ENCODE measurements at places on chromosomes 2 and 18.

DNA sequence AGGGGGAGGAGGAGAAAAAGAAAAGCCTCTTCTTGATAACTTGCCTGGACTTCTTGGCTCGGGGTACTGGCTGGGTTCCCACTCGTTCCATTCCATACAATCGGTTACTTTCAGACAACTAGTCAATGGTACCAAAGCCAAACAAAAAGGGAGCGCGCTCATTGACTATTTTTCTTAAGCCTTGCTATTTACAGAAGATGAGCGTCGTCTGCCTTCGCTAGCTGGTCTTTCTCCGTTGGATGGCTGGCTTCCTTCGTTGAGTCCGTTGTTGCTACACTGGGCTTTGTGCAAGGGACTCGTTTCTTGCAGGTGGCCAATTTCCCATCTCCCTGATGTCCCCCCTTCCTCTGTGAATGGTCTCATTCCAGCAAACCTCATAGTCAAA, 260.4 kb downstream of the ZNF516 start:
- no peak for DNase-seq

DNA sequence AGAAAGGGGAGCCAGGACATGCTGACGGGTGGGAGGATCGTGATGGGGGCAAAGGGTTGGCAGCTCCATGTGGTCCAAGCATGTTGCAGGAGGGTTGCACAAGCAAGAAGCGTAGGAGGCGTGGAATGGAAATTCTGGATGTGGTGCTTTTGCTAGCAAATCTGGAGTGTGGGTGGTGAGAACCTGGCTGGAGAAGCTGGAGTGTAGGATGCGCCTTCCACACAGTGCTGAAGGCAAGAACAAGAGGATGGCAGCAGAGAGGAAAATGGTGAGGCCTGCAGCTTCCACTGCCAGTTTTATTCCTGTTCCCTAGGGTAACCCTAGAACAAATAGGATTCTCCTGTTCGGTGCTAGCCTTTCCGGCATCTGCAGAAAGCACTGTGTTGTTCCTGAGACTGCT, 22.4 kb downstream of the CREG2 start:
- no peak for DNase-seq

- no peak for DNase-seq
Observed at GRCh38 chr2:180124273-180125139, 117.4 kb upstream of the CWC22 start.

- no peak for DNase-seq
Observed at GRCh38 chr2:113034016-113034415, 18.7 kb downstream of the IL36B start.

GRCh38 chr2:51387235-51387634, 355.3 kb upstream of the NRXN1 start:
- DNase-seq = no peak

- DNase-seq = no peak
Observed at GRCh38 chr2:173580956-173581355, 226.3 kb downstream of the CDCA7 start.

DNA sequence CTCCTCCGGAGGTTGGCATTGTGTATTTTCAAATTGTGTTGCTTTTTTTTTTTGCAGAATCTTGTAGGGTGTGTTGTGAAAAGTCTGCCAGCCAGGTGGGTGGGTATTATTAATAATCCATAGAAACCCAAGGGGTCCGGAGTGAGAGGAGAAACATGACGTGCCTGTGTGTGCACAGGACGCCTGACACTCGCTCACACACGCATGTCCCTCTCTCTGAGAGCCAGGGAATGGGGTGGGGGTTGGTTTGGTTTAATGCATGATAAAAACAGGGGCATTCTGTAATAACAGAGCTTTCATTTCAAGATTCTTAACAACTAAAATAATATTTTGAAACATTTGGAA, 224.8 kb downstream of the FAM210A start:
- no peak for DNase-seq

GRCh38 chr18:33944493-33944892, 280.2 kb downstream of the NOL4 start:
- no peak for DNase-seq

GRCh38 chr2:68158134-68158447, 403 bp downstream of the PNO1 start:
- DNase-seq = no peak

- no peak for DNase-seq
Observed at GRCh38 chr18:56962322-56962721, 184.6 kb upstream of the BOD1L2 start.

DNA sequence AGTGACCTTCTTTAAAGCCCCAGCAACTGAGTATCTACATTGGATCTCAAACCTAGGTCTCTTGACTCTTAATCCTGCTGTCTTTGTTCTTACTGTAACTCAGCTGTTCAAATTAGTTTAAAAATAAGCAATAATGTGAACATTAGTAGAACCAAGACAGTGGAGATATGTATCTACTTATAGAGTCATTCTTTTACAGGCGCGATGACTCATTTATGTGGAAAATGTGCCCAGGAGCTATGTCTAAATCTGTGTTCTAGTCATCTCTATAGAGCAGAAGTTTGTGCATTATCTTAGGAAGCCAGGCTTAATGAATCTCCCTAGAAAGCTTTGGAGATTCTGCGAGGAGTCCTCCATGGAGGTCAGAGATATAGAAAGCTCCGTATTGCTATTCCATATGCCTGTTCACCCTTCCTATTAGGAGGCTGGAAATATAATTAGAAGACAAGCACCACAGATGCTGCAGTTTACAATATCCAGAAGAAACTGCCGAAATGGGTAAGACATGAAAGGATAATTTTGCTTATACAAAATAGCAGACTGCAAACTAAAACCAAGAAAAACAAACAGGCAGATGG, 211.6 kb downstream of the TRIB2 start:
- no peak for DNase-seq

- no peak for DNase-seq
Observed at GRCh38 chr2:52465287-52465686, 1302.3 kb upstream of the CHAC2 start.

DNA sequence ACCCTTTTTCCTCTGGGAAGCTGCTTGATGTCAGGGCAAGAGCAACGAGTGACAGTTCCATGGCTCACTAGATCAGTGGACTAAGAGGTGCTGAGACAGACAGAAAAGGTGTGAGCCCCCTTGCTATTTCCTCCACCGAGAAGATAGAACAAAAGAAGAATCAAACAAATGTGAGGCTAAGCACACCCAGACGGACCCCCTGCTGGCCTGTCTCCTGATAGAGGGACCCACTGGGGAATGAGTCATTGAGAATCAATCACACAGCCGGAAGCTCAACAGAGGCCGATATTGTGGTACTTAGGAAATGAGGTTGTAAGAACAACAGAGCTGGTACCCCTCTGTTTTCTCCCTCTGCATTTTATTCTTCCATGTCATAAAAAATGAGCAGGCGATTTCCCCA, 89.8 kb upstream of the TEX51 start:
- DNase-seq = no peak

DNA sequence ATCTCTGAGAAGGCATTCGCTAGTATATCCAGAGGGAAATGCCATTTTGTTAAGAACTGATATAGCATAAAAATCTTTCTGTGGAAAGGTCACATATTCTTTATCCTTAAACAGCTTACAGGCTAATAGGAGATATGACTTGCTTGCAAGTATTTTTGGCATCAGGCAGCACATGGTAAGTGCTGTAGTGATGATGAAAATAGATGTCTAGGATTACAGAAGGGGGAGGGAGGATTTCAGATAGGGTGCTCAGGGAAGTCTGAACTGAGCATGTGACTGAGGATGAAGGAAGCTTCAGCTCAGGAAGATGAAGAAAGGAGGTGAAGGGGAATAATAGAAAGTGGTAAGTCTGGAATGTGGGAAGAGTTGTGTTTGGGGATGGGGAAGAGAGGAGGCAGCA, 158.5 kb upstream of the NOSTRIN start:
- DNase-seq = no peak

- no peak for DNase-seq
Observed at GRCh38 chr2:134014196-134014960, 239.5 kb upstream of the MGAT5 start.

DNA sequence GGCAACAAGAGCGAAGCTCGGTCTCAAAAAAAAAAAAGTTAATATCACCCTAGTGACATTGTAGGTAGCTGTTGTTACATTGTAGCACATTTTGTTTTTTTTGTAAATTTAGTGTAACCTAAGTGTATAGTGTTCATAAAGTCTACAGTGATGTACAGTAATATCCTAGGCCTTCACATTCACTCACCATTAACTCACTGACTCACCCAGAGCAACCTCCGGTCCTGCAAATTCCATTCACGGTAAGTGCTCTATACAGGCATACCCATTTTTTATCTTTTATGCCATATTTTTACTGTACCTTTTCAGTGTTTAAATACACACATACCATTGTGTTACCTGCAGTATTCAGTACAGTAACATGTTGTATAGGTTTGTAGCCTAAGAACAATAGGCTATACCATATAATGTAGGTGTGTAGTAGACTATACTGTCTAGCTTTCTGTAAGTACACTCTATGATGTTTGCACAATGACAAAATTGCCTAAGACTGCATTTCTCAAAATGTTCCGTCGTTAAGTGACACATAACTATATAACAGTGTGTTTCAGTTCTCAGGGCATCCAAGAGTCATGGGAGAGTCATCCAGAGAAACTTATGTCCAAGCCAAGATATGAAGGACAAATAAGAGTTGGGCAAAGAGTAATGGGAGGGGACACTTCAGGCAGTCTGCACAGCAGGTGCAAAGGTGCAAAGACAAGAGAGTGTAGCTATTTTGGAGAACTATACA, 68.4 kb downstream of the TANK start:
- DNase-seq = no peak

DNA sequence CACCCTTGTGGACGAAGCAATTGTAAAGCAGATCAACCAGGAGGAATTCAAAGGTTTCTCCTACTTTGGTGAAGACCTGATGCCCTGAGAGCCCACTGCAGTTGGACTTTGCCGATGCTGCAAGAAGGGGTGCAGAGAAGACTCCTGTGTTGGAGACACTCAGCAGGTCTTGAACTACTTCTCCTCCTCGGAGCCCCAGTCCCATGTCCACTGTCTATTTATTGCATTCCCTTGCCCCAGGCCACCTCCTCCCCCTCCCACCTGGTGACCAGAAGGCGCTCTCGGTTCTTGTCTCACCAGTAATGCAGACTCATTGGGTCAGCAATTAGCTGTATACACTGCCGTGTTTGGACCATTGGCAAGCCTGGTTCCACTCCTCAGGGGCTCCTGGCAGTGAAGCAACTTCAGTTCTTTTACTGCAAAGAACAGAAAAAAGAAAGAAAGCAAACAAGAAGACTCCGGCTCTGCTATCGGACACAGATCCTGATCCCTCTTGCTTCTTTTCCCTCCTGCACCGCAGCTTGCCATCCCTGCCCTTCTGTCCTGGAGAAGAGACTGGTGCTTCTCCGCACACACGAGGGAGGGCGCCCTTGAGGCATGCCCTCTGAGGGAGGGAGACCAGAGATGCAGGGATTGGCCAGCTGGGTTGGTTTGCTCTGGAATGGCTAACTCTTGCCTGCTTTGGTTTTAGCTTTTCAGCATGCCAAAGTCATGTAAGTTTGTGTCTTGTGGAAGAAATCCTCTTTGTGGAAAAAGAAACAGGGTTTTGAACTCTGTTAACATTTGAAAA, 112.2 kb upstream of the EPAS1 start:
- DNase-seq = no peak

GRCh38 chr2:88932686-88933085, 241.2 kb downstream of the RPIA start:
- no peak for DNase-seq

DNA sequence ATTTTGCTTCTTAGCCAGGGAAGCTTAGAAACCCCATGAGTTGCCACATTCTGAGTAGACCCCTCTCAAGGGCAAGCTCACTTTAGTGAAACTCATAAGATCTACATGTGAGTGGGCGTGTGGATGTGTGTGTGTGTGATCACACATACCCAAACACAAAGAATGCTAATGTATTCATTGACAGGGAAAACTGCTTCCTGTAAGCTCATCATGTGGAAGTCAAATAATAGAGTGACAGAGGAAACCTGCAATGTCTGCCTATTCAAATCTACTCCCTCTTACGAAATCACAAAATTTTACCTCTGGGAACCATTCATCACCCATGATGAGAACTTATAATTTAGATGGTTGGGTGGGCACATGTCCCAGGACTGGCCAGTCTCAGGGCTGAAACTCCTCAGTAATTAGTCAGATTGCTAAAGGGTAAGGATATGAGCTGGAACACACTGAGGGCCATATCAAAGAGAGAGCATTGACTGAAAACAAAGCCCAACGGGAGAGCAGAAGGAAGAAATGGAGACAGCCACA, 94.5 kb upstream of the CCDC150 start:
- DNase-seq = no peak

DNA sequence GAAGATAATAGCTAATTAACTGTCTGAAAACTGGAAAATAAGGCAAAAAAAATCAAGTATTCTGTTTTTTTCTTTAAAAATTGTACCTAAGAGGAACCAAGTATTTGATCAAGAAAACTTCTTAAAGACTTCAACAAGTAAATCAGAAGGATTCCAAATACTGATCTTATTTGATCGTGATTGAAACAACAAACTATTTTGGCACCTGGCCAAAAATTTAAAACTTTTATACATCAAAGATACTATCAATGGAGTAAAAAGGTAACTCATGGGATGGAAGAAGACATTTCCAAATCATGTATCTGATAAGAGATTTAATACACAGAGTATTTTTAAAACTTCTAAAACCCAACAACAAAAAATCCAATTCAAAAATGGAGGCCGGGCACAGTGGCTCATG, 46.7 kb downstream of the CFAP210 start:
- no peak for DNase-seq

GRCh38 chr2:181178823-181179412, 198.5 kb downstream of the UBE2E3 start:
- no peak for DNase-seq

DNA sequence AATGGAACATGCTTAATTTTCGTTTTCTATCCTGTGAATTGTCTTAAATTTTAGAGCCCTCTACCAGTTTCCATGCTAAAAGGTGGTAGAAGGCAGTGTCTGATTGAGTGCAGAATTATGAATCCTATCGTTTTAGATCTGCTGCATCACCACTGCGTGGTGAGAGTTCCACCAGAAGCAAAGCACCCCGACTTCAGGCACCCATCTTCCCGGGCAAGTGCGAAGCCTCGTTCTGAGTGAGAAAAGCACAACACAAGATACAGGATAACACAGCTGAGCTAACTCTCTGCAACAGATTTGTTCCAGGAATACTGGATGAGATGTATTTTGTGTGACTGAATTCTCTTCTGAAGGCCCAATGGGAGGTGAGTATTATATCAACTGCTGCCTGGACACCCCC, 471.5 kb downstream of the EIPR1 start:
- DNase-seq = no peak

GRCh38 chr18:69946608-69947155, 991 bp downstream of the CD226 start:
- no peak for DNase-seq

- no peak for DNase-seq
Observed at GRCh38 chr2:237819231-237819630, 20.7 kb downstream of the RBM44 start.
